ENCODE measurements at places on chromosomes 5 and 9. TPM values are rescaled to one million over a fixed set of nuclear protein-coding genes. Genes with fewer than 3 reads are reported as not detected.

Gene CMYA5
- 19.7 TPM for total RNA-seq

Gene BHMT2
- 5.3 TPM for total RNA-seq

Gene ARHGEF37
- 8.2 TPM for total RNA-seq

Gene CDH10
- not detected for total RNA-seq

Gene AIF1L
- 15.6 TPM for total RNA-seq

Gene SAPCD2
- 5.9 TPM for total RNA-seq

Gene AUH
- 4.4 TPM for total RNA-seq

Gene CHSY3
- total RNA-seq, result not detected

Gene ANKRD31
- total RNA-seq, result 0.67 TPM

Gene SPINK1
- total RNA-seq, result not detected

Gene SIT1
- total RNA-seq, result 0.21 TPM

Gene TMEM171
- total RNA-seq, result not detected

Gene INSYN2B
- not detected for total RNA-seq

Gene PCDHGB3
- 5.9 TPM for total RNA-seq

Gene ROR2
- total RNA-seq, result 58.3 TPM

Gene TEK
- total RNA-seq, result 30.2 TPM

Gene CYLC2
- total RNA-seq, result not detected

Gene NMUR2
- total RNA-seq, result not detected

Gene DPH7
- total RNA-seq, result 34.6 TPM

Gene AGXT2
- not detected for total RNA-seq

Gene RAI14
- 32.4 TPM for total RNA-seq

Gene QSOX2
- 5.6 TPM for total RNA-seq

Gene PRKAA1
- 112 TPM for total RNA-seq

Gene SEMA6A
- total RNA-seq, result 45.8 TPM

Gene CBY3
- total RNA-seq, result not detected

Gene FAM240B
- total RNA-seq, result not detected

Gene IL9
- total RNA-seq, result not detected

Gene SLC46A2
- total RNA-seq, result not detected

Gene MYOT
- total RNA-seq, result 2.7 TPM

Gene TLX3
- total RNA-seq, result not detected

Gene AOPEP
- 166 TPM for total RNA-seq

Gene DRD1
- not detected for total RNA-seq

Gene MYO10
- 3.2 TPM for total RNA-seq

Gene GHR
- 7.7 TPM for total RNA-seq

Gene SPATA31D4
- not detected for total RNA-seq

Gene THOC3
- 55.3 TPM for total RNA-seq

Gene IRX2
- not detected for total RNA-seq

Gene ZCCHC7
- total RNA-seq, result 34.8 TPM

Gene GIN1
- 12.5 TPM for total RNA-seq

Gene LCN2
- total RNA-seq, result not detected

Gene TMEM174
- not detected for total RNA-seq

Gene CAPSL
- not detected for total RNA-seq

Gene PCDHAC1
- total RNA-seq, result 1.2 TPM

Gene CSF2
- total RNA-seq, result not detected

Gene POLR3G
- 2.4 TPM for total RNA-seq

Gene PCDHB14
- total RNA-seq, result 14.7 TPM

Gene FABP6
- total RNA-seq, result not detected

Gene MARVELD2
- 7.4 TPM for total RNA-seq

Gene REXO4
- total RNA-seq, result 16.1 TPM

Gene PITX1
- 0.97 TPM for total RNA-seq

Gene ADAMTSL2
- not detected for total RNA-seq

Gene PPP2R2B
- total RNA-seq, result 14.8 TPM

Gene SLC25A2
- total RNA-seq, result not detected

Gene GABRP
- 0.88 TPM for total RNA-seq

Gene PKD2L2
- not detected for total RNA-seq
